Lower lobe of right lung (tissue), 2 donors: ENCODE measurements at places on chromosomes 1 and 21.
A peak's percentile ranks its signal among the peaks of the same experiment; 100 is the strongest.

GRCh38 chr1:24503870-24504523, 1.4 kb downstream of the RCAN3 start:
- no peak for DNase-seq

DNA sequence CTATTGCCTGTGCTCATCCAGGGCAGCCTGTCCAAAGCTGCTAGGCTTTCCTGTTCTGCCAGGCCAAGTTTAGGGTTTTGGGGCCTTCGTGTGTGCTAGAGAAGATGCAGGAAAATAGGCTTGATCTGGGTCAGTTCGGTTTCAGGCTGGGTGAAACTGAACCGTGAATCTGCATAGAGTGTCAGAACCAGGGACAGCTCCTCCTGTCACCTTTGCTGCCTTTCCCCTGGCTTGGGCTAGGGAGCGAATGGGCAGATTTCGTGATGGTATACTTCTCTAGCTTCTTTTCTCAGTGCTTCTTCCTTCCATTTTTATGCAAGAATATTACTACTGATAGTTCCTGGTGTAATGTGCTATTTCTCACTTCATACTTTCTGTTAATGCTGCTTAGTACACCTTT, 6.0 kb upstream of the AGO1 start:
- no peak for DNase-seq

GRCh38 chr1:117146072-117146471, 24.5 kb upstream of the TRIM45 start:
- DNase-seq: no peak

- DNase-seq: no peak
These were observed 83.9 kb downstream of the SMYD2 start for GRCh38 chr1:214364786-214365295.

DNA sequence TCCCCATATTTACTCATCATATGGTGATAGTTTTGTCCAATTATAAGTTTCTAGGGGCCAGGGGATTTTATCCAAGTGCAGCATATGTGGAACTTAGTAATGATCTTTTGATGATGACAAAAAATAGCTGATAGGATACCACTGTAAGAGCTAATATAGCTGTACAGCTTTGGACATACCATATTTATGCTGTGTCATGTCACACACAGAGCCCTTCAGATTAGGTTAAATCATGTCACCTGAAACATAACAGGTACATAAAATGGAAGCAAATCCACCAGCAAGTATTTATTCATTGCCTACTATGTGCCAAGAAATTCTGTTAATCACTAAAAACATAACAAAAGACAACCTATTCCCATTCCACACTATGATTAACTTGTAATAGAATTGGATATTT, 82.8 kb upstream of the IPO9 start:
- no peak for DNase-seq

GRCh38 chr1:29830916-29831315, 594.6 kb downstream of the PTPRU start:
- no peak for DNase-seq

GRCh38 chr1:40315795-40316594, 1.1 kb downstream of the COL9A2 start:
- no peak for DNase-seq

DNA sequence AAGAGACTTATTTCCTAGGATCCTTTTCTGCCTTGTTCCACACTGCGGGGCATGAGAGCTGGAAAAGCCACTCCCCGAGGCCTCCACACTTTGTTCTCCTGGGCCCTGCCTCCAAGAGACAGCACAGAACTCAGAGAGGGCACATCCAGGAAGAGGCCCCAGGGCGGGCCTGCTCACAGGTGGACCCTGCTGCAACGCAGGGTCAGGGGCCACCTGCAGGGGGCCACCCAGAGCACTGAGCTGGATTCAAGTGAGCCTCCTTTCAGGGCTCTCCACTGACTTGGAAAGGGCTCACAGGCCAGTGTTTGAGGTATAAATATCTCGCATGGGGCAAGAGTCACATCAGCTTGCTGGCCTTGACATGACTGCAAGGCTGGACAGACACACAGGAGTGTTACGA, 4.8 kb downstream of the RGS16 start:
- DNase-seq: no peak

GRCh38 chr1:208174200-208174599, 70.0 kb downstream of the PLXNA2 start:
- no peak for DNase-seq

DNA sequence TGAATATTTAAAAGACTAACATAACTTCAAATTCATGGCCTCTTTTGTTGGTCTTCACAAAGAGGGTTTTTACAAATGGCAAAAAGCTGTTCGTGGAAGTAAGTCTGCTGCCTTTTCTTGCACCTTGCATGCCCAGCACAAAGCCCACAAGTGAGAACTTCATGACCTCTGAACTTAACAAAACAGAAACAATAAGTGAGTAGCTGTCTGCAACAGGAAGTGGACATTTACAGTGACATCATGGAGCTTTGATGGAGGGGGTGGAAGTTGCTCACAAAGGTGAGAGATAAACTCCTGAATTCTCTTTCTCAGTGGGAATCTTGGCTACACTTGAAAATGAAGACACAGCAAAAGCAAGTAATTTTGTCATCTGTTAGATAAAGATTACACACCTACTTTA, 303.3 kb upstream of the DEPDC1 start:
- DNase-seq: no peak

- peak; percentile 76 for DNase-seq
These were observed 60.6 kb downstream of the PTPRC start for GRCh38 chr1:198699167-198700015.

DNA sequence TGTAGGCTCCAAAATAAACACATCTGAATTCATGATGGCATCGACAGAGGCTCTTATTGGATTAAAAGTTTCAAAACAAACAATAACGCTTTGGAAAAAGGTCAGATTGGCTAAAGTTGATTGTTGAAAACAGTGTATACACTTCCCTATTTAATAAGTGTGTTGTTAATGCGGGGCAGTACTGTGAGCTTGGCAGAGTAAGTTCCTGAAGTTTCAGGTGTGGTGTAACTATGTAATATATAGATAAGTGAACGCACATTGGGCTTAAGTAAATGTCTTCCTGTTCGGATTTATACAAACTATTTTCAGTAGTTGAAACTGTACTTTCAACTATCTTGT, 810 bp downstream of the ZBTB37 start:
- no peak for DNase-seq

DNA sequence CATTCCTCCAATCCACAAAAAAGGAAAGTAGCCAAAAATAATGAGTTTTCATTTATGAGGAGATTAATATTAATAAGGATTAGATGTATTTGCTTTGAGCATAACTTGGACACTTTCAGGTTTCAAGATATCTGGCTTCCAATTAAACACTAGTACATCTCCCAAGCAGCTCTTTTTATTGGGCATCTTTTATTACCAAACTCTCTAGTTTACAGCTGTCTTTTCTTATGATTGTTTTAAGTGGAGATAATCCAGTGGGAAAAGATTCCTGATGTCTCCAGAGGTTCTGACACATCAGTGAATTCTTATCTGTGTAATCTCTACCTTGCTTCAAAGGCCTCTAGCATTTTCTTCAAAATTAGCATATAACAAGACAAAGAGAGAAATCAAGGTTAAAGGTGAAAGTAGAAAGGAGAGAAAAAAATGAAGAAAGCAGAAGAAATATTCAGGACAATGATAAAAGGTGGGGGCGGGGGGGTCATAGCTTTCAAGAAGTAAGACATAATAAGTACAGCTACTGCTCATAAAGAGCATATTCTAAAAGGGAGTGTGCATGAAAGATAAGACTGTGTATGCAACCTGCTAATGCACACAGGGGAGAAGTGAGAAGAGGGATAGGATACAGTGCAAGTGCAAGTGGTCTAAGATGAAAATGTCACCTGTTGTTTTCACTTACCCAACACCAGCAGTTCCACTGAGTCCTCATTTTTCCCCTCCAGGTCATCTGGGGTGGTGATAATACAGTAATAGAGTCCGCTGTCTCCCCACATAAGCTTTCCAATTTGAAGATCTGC, 19.1 kb downstream of the ILDR2 start:
- DNase-seq: no peak

- DNase-seq: no peak
These were observed 25.6 kb downstream of the ZYG11B start for GRCh38 chr1:52751589-52752483.

DNA sequence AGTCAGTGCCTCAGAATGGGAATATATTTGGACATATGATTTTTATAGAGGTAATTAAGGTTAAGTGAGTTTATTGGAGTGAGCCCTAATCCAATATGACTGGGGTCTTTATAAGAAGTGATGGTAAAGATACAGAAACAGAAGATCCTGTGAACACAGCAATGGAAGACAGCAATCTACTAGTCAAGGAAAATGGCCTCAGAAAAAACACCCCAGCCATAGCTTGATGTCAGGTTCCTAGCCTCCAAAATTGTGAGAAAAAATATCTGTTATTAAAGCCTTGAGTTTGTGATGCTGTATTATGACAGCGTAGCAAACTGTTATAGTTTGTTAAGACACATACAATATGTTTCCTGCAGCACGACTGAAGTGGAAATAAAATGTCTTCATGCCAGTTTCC, 72.2 kb downstream of the JMJD4 start:
- no peak for DNase-seq

GRCh38 chr1:183103147-183103546, 79.9 kb downstream of the LAMC1 start:
- DNase-seq: no peak

- no peak for DNase-seq
These were observed 92.3 kb upstream of the IVNS1ABP start for GRCh38 chr1:185409345-185409744.

- no peak for DNase-seq
These were observed 8.7 kb upstream of the CAPN2 start for GRCh38 chr1:223703668-223704013.

GRCh38 chr1:22364764-22365163, 86.9 kb upstream of the ZBTB40 start:
- DNase-seq: peak; percentile 27

DNA sequence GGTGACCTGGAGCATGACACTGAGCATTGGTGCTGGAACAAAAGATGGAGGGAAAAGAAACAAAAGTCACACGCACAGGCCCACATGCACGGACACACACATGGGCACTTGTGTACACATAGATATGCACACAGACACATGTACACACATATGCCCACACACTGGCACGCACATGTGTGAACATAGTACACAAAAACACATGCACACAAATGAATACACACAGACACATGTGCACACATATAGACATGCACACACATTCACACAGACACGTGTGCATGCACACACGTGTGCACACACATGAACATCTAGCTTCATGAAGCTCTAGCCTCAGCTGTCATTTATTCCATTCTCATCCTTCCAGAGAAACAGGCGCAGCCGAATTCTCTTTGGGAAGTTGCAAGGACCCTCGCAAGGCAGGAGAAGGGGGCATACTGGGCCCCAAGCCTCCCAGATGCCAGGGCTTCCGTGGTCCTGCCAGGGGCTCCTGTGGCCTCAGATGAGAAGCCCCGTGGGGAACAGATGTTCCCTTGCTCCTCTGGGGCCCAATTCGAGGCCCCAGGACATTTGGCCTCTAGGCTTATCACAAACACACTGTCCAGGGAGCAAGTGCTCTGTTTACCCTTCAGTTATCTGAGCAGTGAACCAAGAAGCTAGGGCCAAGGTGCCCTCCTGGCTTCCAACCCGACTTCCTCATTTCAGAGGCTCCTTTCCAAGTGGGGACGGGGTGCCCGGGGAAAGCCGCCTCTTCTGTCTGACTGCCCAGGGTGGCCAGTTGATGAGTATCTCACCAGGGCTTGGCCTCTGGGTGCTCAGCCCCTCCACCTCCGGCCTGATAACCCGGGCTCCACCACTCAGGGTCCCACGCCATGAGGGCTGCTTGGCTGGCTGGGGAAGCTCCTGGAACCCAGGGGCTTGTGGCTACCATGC, 116.4 kb upstream of the ARHGEF16 start:
- no peak for DNase-seq

- peak; percentile 55 for DNase-seq
These were observed 110.0 kb downstream of the GRIK3 start for GRCh38 chr1:36924282-36924811.

- no peak for DNase-seq
These were observed 65.2 kb downstream of the FCRL5 start for GRCh38 chr1:157487096-157487495.

GRCh38 chr1:9322661-9323244, 30.1 kb downstream of the SPSB1 start:
- no peak for DNase-seq

- DNase-seq: no peak
These were observed 406.9 kb upstream of the CXADR start for GRCh38 chr21:17105932-17106331.

GRCh38 chr1:2413495-2414296, 1.3 kb upstream of the PEX10 start:
- no peak for DNase-seq

- no peak for DNase-seq
These were observed 9.1 kb upstream of the GPR61 start for GRCh38 chr1:109530457-109531087.

GRCh38 chr1:105137543-105138457, 1388.1 kb downstream of the AMY1C start:
- DNase-seq: no peak

DNA sequence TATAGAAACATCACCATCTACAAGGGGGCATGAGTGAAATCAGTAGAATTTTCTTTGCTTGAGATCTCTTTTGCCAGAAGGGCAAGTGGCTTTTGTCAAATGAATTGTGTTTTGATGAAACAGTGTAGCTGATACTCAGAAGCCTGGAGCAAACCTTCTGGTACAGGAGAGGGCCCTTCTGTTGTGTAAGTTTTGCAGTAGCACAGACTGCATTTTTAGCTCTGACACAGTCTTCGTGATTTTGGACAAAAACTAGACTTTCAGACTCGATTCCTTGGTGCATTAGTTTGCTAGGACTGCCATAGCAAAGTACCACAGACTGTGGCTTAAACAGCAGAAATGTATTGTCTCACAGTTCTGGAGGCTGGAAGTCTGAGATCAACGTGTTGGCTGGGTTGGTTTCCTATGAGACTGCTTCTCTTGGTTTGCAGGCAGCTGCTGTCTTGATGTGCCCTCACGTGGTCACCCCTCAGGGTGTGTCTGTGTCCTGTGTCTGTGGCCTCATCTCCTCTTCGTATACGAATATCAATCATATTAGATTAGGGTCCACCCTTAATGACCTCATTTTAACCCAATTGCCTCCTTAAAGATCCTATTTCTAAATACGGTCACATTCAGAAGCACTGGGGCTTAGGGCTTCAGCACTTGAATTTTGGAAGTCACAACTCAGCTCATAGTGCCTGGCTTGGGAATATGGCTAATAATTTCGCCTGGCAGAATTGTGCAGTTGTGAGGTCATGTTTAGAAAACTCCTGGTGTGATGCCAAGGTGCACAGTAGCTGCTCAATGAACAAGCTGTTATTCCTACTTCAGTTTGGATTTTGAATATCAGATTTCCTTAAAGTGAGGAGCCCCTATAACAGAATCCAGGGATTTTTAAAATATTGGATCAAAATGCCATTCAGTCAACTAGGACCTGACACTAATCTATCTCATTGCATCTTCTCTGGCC, 21.2 kb upstream of the DISC1 start:
- DNase-seq: no peak

GRCh38 chr1:21067551-21068227, 109.0 kb downstream of the EIF4G3 start:
- DNase-seq: no peak
